ENCODE measurements at places on chromosomes 1 and 21. TPM values are rescaled to one million over a fixed set of nuclear protein-coding genes. Genes with fewer than 3 reads are reported as not detected.

Gene INAVA
- total RNA-seq, result not detected

Gene CPT2
- total RNA-seq, result 27.5 TPM

Gene BSND
- total RNA-seq, result not detected

Gene IER5
- 4.9 TPM for total RNA-seq

Gene AMY1A
- not detected for total RNA-seq

Gene DOP1B
- total RNA-seq, result 31.1 TPM

Gene CRYAA
- not detected for total RNA-seq

Gene SDHB
- total RNA-seq, result 129 TPM

Gene C1orf185
- not detected for total RNA-seq

Gene AGMAT
- total RNA-seq, result not detected

Gene NT5C1A
- not detected for total RNA-seq

Gene OR2L2
- not detected for total RNA-seq

Gene UBL4B
- not detected for total RNA-seq

Gene CRNN
- total RNA-seq, result not detected

Gene TDRD5
- 0.16 TPM for total RNA-seq

Gene TNFRSF8
- total RNA-seq, result 1.5 TPM

Gene SLC16A4
- total RNA-seq, result 1.9 TPM

Gene SLC5A3
- 60.0 TPM for total RNA-seq

Gene EXO1
- not detected for total RNA-seq

Gene AIM2
- not detected for total RNA-seq

Gene GUCA2A
- total RNA-seq, result 1.8 TPM

Gene B3GALT2
- 0.17 TPM for total RNA-seq

Gene FAF1
- total RNA-seq, result 46.1 TPM

Gene CRABP2
- 2.4 TPM for total RNA-seq

Gene RGSL1
- not detected for total RNA-seq

Gene F5
- 4.1 TPM for total RNA-seq

Gene LCE1B
- not detected for total RNA-seq

Gene DSTYK
- total RNA-seq, result 12.3 TPM

Gene OR14A2
- total RNA-seq, result not detected
